Immature natural killer cell (primary cell): ENCODE measurements at places on chromosomes 7 and 10.

- no peak for DNase-seq
Observed at GRCh38 chr7:32347244-32347828, 142.8 kb downstream of the LSM5 start.

DNA sequence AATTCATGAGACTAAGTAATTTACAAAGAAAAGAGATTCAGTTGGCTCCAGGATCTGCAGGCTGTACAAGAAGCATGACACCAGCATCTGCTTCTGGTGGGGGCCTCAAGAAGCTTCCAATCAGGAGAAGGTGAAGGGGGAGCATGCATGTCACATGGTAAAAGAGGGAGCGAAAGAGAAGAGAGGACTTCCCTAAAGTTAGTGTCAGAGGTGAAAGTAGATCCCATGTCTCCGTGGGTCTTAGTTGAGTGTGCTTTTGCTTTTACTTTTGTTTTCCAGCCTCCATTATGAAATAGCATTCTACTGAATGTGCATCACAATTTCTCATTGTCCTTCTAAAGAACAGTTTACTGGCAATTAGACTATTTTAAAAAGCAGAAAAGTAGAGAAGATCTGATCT is 213.6 kb upstream of the FZD1 start:
- DNase-seq = no peak

DNA sequence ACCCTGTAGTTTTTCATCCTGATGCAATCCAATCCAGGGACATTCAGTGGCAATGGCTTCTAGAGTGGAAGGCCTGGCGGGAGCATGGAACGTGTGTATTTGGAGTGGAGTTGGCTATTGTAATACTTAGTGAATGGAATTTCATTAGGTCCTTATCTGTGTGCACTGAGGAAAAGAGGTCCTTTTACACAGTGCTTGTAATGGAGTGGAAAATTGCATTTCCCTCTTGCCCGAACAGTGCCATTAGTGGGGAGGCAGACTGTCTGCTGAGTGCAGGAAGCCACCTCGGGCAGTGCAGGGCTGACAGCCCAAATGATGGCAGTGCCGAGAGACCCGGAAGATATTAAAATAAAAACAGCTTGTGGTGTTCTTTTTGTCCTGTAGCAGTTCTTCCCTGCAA is 786.6 kb downstream of the LRMDA start:
- no peak for DNase-seq

GRCh38 chr10:30172091-30172490 is 112.7 kb upstream of the JCAD start:
- DNase-seq = no peak

DNA sequence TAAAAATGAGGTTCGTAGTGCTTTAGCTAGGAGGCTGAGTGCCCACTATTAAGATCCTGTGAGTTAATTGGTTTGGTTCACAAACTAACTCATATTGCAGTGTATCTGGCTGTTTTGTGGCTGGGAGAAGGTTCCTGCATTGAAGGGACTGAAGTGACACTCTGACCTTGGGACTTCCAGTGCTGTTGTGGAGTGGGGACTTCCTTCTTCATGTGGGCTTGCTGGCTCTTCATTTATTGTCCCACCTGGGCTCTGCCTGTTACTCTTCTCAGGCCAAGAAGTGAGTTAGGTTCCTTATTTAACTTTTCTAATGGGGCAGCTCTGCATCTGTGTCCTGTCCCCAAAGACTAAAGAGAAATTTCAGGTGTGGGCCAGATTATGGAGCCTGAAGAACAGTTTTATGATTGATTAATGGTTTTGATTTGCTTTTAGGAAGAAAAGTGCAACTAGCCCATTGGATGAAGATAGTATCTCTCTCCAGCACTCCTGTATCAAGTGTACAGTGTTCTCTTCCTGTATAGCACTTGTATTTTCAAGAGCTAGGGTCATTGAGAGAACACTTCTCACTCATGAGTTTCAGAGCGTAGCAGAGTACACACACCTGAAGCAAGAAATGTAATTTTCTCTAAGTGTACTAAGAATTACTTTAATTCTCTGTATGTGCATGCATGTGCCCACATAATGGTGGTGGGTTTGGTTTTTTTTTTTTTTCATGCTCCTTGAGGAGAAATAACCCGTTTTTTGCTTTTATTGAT is 54.8 kb downstream of the AUTS2 start:
- no peak for DNase-seq

- no peak for DNase-seq
Observed at GRCh38 chr7:154383045-154383444, 330.8 kb downstream of the DPP6 start.

DNA sequence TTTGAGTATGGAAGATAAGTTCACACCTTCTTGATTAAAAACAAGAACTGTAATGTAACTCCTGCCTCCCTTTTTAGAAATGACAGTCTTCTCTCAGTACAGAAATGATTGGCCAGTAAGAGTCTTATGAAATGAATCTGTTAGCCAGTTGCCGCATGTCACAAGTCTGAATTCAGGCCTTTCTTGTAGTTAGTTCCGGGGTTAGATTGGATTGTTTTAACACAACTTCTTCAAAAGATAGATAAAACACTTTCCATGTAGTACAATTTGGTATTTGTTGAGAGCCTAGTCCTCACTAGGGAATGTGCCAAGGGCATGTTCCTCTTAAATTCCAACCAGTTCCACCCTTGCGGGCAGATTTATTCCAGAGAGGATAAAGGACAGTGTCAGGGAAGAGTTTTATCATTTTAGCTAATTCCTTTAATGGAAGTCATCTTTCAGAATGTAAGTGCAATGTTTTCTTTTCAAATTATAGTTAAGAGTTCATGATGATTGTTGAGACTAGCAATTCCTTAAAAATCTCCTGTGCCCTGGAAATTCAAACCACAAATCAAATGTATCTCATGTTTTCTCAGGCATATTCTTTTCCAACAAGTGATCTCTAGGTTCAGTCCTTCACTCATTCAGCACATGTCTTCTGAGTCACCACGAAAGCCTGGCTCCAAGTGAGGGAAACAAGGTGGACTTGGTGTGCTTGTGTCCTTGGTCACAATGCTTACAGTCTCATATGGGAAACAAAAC is 4.1 kb downstream of the FHIP2A start:
- DNase-seq = no peak

GRCh38 chr7:95066737-95067530 is 159.5 kb downstream of the PPP1R9A start:
- no peak for DNase-seq

DNA sequence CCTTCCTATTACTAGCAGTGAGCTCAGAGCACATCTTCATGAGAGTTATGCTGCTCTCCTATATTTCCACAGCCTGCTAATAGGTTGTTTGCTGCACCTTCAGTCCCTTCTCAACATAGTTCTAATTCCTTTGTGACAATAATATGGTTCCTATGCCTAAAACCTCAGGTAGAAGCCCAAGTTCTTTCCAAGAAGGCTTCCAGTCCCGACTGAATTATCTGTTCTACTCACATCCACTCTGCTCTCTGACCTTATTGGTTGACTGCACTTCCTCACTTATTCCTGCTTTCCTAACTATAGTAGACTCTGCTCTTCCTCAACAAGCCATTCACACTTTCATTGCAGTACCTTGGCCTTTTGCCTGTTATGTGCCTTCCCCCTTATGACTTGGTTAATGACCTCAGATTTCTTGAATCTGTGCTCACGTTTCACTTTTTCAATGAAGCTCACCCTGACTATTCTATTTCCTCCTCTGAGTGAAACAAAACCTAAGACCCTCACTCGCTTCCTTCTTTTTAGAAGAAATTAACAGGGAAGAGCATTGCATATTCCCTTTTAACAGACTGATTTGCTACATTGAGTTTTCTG is 132.7 kb downstream of the MDFIC start:
- DNase-seq = no peak

DNA sequence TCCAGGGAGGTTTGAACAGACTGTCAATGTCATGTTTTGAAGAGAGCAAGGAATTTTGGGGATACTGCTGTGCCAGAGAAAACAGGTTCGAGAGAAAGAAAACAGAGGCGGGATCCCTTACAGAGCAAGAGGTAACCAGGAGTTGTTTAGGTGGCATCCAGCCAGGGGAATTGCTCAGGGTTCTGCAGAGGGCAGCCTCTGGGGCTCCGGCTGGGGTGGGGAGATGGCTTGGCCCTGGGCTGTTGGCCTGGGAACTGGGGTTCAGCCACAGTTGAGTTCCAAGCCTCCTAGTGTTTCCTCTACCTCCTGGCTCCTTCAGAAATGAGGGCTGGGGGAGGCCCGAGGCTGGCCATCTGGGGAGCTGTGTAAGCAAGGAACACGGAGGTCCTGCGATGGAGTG is 68.0 kb downstream of the CAMK1D start:
- DNase-seq = no peak

GRCh38 chr7:123210986-123211385 is 11.2 kb upstream of the SLC13A1 start:
- no peak for DNase-seq

DNA sequence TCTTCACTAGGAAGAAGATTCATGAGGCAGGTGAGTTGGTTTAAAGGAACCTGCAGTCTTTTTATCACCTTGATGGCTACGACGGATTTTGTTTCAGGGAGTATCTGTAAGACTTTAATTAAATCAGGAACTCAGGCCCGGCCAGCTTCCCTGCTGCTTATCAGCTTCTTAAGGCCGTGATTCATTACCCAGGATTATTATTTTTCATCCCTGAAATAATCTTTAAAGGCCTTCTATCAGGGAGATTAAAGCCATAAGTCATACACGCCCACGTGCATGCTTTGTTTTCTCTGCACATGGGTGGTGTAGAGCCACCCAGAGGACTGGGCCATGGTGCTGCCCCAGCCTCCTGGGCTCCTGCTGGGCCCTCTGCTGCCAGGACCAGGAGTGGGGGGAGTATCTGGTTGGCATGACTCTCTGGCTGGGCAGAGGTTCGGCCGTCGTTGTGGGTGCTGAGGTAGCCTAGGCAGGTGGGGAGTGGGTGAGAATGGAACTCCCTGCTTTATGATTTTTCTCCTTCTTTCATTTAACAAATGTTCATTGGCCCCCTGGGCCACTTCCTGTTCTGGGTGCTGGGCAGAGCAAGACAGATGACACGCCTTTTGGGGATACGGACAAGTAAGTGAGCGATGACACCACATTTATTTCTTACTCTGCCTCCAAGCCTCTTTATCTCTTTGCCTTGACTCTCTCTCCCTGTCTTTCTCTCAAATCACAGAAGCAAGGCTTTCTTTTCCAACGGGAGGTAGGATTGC is 39.0 kb upstream of the PCBD1 start:
- DNase-seq = no peak

DNA sequence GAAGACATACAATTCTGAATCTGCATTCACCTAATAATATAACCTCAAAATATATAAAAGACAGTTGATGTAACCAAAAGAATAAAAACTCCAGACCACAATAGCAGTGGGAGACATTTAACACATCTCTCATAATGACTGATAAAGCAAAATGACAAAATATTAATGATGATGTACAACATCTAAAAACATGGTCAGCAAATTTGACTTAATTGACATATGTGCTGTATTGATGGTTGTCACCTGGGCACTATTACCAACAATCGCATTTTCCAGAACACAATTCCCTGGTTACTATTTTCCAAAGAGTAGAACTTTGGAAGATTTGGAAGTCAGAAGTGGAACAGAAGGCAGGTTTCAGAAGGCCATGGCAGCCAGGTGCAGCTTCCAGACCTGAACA is 899.5 kb upstream of the CELF2 start:
- no peak for DNase-seq

DNA sequence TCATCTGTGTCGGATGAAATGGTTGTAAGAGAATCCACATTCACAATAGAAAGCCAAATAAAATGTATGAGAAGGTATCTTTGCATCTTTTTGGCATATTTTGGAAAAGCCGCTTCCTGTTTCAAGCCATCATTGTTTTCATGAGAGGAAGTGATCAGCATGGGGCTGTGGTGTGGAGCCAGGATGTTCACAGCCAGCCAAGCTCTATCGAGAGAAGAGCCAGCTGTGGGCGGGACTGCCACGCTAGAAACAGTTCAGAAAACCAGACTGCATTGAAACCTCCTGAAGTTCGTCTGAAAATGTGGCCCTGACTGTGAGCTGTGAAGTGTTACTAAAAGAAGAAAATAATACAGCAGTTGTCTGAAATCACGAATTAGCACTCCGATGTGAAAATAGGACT is 21.2 kb upstream of the NPS start:
- DNase-seq = no peak

DNA sequence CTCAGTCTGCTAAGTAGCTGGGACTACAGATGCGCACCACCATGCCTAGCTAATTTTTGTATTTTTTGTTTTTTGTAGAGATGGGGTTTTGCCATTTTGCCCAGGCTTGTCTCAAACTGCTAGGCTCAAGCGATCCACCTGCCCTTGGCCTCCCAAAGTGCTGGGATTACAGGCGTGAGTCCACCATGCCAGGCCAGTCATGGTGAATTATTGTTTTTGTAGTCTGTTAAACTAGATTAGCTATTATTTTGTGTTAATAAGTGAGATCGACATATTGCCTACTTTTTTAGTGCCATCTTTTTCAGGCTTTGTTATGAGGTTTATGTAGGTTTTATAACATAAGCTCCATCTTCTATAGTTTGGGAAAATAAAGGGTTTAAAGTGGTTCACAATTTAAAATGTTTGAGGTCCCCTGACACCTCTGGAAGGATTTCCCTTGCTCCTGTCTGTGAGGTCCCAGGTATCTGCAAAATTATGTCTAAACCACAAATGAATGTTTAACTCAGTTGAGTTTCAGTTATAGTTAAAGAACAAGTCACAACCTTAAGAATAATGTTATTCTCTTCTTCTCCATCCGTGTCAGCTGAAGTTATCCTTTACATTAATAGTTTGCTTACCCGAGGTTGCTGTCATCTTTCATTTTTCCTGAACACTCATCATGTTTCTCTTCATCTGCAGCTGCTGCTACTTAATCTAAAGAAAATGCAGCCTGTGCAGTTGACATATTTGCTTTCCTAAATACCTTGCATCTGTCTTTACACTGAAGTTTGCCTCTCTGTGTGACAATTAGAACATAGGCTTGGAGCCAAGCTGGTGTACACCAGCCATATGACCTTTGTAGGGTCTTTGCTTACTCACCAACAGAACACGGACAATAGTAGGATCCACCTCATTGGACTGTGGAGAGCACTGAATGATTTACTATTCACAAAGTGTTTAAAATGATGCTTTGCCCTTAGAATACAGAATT is 8.9 kb upstream of the VSTM4 start:
- no peak for DNase-seq

GRCh38 chr10:61452151-61452651 is 980 bp downstream of the TMEM26 start:
- DNase-seq = no peak

DNA sequence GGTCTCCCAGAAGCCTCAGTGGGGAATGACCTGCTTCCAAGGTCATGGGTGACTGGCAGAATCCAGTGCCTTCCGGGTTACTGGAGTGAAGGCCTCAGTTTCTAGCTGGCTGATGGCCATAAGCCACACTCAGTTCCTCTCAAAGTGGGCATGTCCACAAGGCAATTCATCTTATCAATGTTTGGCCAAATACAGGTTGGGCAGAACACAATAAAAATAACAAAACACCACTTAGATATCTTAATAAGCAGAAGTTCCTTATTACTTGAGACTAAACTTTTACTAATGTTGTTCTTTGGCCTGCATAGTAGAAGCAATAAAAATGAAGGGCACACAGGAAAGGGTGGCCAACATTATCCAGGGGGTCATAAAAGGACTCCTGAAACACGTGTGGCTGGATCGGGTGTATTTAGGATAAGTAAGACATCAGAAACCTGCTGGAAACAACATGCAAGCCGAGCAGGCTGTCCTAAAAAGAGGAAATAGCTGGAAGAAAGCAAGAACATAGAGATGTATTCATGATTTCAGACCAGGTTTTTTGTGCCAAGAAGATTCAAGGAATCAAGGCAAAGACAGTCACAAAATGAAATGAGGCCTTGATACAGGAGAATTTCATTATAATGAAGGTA is 19.6 kb upstream of the AKR1C2 start:
- DNase-seq = no peak
